OCI-LY7 (cell line): ENCODE measurements at places on chromosomes 1 and 21. TPM values are rescaled to one million over a fixed set of nuclear protein-coding genes. Genes with fewer than 3 reads are reported as not detected.
A peak's percentile ranks its signal among the peaks of the same experiment; 100 is the strongest.

- DNase-seq = peak; percentile 92
Observed at GRCh38 chr1:172443666-172444453, at the start of gene PIGC. PIGC (minus strand) TSS chr1:172444069; CDS start chr1:172442622, 1,447 bp downstream.

DNA sequence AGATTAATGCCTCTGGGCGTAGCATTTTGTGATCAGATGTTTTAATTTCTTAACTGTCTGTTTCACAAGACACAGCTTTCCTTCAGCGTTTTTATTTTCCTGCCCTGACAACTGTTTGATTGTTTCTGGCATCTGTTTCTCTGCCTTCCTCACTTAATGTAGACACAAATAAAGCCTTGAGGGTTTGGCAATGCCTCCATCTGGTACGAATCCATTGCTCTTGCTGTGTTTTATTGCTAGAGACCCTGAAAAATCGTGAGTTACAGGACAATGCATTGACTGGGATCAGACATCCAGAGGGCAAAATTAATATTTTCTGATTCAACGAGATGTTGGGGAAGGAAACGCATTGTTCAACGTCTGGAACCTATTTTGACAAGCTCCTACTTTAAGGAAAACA is 363.5 kb downstream of the MRPL39 start:
- DNase-seq = no peak

- DNase-seq = no peak
Observed at GRCh38 chr1:183800449-183800848, 4.5 kb upstream of the RGL1 start.

DNA sequence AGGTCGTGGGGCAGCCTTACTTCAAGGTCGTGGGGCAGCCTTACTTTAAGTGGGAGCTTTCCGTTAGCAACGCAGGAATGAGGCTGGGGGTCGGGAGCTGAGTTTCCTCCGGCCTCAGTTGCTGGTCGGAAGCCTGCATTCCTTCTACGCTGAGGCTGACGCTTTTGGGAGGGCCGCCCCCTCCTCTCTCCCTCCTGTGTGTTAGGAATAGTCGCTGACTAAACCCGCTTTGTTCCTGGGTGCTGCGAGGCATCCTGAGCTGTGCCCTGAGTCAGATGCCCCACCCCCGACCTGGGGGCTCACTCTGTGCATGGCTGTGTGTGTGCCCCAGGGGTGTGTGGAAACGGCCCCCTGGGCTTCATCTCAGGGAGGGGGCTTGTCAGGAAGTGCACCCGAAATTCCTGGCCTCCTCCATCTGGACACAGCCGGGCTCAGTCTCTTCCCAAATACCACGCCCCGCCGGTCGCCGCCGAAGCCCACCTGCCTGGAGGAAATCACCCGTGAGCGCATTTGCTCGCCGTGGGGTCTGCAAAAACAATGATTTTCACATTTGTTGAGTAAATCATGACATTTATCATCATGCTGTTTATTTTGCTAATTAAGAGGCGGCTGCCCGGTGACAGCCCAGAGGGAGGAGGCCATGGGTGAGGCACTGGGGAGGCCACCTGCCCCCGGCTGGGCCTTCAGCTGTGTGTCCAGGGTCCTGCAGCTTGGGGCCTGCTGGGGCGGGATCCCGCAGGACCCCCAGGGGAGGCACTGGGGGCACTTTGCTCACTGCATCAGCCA is 121.4 kb downstream of the PRDM16 start:
- DNase-seq = no peak

GRCh38 chr1:47407481-47407880 is 8.6 kb upstream of the FOXE3 start:
- DNase-seq = no peak

DNA sequence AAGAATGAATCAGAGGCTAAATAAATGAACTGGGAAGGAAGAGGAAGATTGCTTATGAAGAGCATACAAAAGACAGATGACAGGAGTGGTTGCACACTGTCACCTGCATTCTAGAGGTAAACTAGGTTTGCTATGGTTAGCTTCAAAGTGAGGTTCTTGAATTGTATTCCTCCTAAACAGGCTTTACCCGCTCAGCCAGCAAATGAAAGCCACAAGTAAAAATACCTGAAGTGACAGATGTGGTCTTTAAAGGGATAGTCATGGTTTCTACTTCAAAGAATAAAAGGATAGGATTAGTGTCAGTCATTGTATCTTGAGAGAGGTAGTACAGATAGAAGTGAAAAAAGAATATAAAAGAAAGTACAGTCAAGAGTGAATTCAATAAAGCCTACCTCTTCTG is 32.4 kb upstream of the PRDX6 start:
- DNase-seq = peak; percentile 30

GRCh38 chr1:76955652-76956051 is 88.4 kb downstream of the ST6GALNAC5 start:
- no peak for DNase-seq

GRCh38 chr1:230682274-230682673 is 31.6 kb downstream of the AGT start:
- no peak for DNase-seq

GRCh38 chr1:245458234-245458633 is 303.4 kb downstream of the KIF26B start:
- DNase-seq = no peak

DNA sequence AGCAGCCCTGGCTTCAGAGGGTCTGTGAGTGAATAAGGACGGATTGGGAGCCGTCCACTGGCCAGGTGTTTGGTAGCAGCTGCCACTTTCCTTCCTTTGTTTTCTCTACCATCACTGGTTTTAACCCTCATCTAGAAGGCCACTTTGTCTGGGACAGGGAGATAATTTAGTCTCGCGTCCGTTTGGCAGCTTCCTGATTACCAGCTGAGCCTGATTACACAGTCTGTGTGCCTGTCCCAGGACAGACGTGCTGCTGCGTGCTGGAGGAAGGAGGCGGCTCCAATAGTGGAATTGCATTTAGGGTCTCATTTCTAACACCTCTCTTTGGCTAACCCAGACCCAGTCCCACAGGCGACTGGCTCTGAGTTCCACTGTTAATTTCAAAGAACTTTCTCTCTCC is 24.6 kb upstream of the CASQ2 start:
- no peak for DNase-seq

DNA sequence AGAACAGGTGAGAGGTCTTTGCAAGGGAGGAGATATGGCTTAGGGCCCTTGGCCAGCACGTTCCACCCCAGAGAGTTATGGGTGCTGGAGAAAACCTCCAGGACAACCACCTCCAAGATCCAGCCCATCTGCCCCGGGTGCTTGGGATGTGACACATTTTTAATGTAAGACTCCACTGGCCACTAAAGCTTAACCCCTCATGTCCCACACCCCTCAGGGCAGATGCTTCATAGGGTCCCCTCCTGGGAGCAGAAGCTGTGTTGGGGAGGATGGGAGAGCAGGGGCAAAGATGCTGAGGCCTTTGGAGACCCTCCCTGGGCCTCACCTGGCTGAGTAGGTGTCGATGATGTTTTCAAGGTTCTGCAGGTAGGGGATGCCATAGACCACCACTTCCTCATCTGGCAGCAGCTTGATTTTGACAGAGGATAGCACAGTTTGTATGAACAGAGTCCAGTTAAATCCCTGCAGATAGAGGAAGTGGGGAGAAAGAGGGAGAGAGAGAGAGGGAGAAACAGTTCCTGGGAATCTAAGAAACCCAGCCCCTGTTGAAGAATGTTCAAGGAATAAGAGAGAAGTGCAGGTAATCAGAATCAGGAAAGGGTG is 11.9 kb downstream of the PRXL2B start:
- DNase-seq = no peak

Gene CTSK
- total RNA-seq = 1.8 and 2.1 TPM in 2 replicates

Gene PGLYRP4
- total RNA-seq = not detected in 2 replicates

Gene SPATA21
- 0.33 and 0.40 TPM in 2 replicates for total RNA-seq

Gene DNAJC6
- 10.2 and 11.3 TPM in 2 replicates for total RNA-seq

Gene TMPRSS15
- total RNA-seq = 0.13 and 0.48 TPM in 2 replicates

Gene INAVA
- total RNA-seq = not detected in 2 replicates

Gene BNIPL
- 0.74 and 3.2 TPM in 2 replicates for total RNA-seq

Gene TPTE
- not detected in 2 replicates for total RNA-seq
